NCI-H2081 treated with DMSO at 0.1 percent for 48 hours (cell line): ENCODE measurements at places on chromosomes 7 and 10.

DNA sequence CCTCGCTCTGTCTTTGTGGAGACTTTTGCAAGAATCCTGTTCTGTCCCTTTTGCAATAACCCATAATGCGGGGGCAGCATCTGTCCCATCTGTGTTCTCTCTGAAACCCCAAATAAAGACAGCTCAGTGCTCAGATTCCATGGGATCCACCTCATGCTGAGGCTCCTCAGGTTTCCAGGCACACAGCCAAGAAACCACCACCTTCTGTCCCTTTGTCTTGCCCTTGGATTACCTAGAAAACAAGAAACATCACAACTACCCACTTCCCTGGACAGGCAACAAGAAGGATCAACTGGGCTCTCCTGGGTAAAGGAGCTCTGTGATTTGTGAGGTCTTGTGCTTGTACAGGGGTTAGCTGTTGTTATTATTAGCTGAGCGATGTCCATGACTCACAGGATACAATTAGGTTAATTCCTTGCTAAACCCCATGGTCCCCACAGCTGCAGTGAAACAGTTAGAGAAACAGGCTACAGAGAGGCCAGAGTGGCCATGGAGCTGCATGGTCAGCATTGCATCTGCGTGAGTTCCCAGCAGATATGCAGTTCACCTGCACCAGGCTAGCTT lies 50.2 kb downstream of the CXCL12 start:
- no peak for DNase-seq

DNA sequence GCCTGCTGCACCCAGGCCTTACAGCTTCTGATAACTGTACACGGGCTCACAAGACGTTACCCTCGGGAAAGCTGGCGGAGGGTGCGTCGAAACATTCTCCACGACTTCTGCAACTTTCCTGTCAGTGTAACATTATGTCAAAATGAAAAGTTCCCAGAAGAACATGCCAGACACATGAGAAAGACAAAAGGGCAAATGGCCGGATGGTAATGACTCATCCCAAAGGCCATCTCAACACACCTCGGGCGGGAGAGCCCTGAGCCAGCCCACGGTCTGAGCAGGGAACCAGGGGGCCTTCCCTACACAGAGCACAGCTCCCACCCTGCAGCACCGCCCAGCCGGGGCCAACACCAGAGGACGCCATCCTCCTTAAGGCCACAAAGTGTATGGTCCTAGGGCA lies 118.7 kb downstream of the MAD1L1 start:
- no peak for DNase-seq

DNA sequence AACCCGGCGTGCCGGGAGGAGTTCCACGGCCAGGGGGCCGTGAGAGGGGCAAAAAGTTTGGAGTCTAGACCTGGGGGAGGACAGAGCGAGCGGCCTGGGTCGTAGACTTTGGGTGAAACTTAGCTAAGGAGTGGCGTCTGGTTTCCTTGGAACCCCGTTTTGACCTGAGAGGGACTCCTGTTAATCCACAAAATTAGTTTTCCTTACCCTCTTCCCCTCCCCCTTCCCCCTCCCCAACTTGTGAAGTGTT lies 574 bp downstream of the MARCHF5 start:
- no peak for DNase-seq

DNA sequence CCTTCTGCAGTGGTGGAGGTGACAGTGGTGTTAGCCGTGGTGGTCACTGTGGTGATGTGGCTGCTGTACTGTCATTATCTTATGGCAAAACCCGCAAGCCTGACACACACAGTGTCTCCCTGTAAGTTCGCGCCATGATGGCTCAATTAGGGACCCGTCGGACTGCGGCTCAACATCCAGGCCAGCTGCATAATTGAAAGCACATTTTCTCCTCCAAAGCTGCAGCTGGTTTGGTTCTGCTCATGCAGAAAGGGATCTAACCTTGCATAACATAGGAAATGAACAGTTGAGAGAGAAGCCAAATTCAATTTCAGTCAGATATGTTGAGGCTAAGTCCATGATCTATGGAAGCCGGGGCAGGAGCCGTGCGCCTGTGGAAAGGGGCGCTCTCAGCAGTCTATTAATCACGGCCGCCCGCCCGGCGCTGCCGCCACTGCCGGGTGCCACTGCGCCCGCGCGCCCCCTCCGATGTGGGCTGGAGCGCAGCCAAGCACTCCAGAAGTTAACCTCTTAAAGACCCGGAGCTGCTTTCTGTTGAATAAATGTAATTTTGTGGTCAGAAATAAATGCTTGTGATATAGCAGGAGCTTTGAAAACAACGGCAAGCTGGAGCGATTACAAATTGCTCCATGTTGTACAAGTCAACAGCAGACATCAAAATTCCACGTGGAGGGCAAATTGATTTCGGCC lies 227.7 kb downstream of the CUX1 start:
- DNase-seq = peak; percentile 25

DNA sequence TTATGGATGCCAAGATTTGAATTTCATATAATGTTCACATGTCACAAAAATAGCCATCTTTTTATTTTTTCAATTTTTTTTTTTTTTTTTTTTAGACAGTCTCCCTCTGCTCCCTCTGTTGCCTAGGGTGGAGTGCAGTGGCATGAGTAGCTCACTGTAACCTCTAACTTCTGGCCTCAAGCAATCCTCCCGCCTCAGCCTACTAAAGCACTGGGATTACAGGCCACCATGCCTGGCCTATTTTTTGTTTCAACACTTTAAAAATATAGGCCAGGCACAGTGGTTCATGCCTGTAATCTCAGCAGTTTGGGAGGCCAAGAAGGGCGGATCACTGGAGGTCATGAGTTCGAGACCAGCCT lies 246.3 kb downstream of the SKIDA1 start:
- DNase-seq = no peak

- DNase-seq = no peak
Measured at GRCh38 chr10:13848520-13849445, 262.0 kb downstream of the PRPF18 start.

- DNase-seq = no peak
Measured at GRCh38 chr10:120266022-120266421, 191.0 kb upstream of the PLPP4 start.

GRCh38 chr7:26891400-26892350 lies 27.3 kb upstream of the SKAP2 start:
- no peak for DNase-seq

DNA sequence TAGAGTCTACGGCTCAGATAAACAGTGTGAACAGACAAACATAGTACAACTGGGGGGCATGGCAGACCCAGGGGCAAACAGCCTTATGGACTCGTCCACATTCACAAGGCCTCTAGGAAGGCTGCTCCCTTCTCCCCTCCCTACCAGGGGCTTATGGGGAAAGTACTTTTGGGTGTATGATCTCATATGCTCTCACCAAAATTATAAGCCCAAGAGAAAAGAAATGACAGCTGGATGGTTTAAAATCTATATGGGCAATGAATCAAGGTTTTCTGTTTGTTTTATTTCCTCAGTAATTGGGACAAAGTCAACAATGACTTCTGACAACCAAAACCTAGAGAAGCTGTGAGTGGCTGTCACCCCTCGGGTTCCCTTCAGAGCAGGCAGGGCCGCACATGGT lies 144.4 kb downstream of the PKD1L1 start:
- DNase-seq = peak; percentile 74

- no peak for DNase-seq
Measured at GRCh38 chr10:71804077-71804476, 30.8 kb upstream of the VSIR start.

DNA sequence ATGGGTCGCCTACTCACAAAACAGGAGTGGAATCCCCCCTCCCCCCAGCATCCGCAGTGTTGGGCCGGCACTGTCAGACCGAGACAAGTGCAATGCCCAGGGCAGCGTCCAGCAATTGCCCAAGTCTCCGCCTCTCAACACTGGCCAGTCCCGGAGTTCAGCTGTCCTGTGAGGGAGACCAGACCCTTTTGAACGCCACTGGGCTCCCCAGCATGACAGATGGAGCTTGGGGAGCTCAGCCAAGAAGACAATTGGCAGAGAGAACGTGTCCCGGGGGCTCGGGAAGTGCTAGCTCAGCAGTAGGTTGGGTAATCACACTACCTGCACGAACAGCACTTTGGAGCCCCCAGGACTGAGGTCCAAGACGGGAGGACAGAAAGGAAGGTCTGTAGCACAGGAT lies 4.7 kb downstream of the COPS6 start:
- no peak for DNase-seq

DNA sequence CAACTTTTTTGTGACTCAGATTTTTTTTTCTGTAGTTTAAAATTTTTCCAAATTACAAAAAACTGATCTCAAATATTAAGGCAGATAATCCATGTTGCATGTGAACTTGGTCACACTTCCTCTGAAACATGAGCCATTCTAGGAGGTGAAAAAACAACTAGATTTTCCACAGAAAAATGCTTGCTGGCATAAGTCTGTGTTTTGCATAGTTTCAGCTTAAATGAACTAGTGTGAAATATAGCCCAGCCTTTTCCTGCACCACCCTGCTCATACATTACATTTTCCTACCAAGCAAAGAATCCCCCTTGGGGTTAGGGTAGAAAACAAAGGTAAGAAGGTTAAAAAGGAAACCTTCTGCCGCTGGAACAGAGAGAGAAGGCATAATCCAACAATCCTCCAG lies 48.2 kb downstream of the SLC25A13 start:
- DNase-seq = no peak
